ENCODE measurements at places on chromosomes 12 and 14.

GRCh38 chr12:106149096-106149784 lies 10.5 kb upstream of the NUAK1 start:
- no peak for DNase-seq

GRCh38 chr12:111434049-111434448 lies 28.3 kb downstream of the SH2B3 start:
- DNase-seq = no peak

- DNase-seq = no peak
Measured at GRCh38 chr14:61355892-61356325, 34.5 kb downstream of the PRKCH start.

GRCh38 chr12:68425998-68426397 lies 93.8 kb upstream of the MDM1 start:
- DNase-seq = no peak

- DNase-seq = no peak
Measured at GRCh38 chr12:48061938-48062719, 43.8 kb downstream of the SENP1 start.

DNA sequence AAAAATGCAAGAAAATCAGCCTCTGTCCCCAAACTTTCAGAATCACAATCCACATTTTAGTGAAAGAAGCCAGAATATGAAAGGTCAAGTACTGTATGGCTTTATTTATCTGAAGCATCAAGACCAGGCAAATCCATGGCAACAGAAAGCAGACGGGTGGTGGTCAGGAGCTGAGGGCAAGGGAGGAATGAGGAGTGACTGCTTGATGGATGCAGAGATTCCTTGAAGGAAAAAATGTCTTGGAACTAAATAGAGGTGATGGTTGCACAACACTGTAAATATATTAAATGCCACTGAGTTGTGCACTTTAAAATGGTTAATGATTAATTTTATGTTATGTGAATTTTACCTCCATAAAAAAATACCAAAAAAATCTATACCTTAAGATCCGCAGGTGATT lies 165.1 kb downstream of the GXYLT1 start:
- no peak for DNase-seq

GRCh38 chr12:32893458-32893857 lies 3.1 kb downstream of the PKP2 start:
- DNase-seq = no peak

DNA sequence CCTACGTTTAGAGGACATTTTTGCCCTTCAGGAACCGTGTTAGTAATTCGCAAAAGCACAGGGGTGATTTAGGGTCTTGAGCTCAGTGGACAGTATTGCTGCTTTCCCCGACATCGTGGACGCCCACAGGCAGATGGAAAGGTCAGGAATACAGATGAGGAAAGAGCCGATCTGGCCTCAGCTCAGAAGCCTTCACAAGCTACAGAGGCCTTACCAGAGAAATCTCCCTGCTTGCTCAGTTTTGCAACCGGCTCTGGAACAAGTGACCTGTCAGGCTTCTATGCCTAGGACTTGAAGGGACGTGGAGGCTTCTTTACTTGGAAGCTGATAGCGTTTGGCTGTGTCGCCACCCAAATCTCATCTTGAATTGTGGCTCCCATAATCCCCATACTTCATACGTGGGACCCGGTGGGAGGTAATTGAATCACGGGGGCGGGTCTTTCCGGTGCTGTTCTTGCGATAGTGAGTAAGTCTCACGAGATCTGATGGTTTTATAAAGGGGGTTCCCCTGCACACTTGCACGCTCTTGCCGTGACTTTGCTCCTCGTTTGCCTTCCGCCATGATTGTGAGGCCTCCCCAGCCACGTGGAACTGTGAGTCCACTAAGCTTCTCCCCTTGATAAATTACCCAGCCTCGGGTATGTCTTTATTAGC lies 332.5 kb downstream of the MED13L start:
- no peak for DNase-seq

DNA sequence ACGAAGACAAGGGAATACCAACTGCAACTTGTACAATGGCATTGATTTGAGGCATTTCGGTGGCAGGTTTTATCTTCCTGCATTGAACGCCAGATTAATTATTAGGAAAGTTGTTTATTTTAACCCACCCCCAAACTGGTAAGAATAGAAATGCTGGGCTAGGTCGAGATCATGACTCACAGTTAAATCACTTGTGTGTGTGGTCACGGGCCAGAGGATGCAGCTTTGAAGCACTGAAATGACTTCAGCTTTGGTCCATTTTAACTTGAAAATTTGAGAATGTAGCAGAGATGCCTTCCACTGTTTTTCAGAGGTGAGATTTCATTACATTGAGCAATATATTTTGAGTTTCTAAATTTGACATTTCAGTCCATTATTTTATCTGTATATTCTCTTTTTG lies 23.6 kb upstream of the KCNH3 start:
- no peak for DNase-seq

DNA sequence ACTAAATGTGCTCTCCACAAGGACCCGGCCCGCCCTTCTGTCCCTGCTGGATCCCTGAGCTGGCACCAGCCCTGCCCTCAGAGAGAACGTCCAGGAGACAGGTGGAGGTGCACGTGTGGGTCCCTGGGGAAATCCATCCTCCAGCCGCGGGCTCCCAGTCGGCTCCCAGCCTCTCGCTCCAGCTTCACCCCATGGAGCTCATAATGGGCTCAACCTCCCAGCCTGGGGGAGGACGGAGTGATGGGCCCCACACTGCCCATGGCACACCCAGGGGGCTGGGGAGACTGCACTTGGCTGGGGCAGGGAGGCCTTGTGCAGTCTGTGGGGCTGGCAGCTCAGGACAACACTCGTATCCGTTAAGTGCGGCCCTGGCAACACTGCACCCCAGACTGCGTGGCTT lies 250.5 kb downstream of the TMEM121 start:
- DNase-seq = no peak

GRCh38 chr14:99410019-99410418 lies 70.6 kb downstream of the SETD3 start:
- no peak for DNase-seq

DNA sequence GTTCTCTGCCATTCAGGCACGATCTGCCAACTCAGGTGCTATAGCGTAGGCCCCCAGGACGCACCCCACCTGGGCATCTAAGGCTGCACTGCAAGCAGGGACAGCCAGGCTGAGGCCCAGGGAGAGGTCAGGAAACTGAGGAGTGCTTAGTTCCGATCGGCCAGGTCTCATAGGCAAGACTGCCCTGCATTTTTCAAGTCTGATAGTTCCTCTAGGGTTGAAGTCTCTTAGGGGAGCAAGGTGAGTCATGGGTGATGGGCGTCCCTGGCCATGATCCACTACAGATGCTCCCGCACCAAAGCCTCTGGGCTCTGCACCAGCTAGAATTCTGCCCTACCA lies 13.2 kb downstream of the NOPCHAP1 start:
- DNase-seq = no peak
